ENCODE measurements at places on chromosomes 4 and X.
A peak's percentile ranks its signal among the peaks of the same experiment; 100 is the strongest.

- DNase-seq = no peak
These were observed 45.7 kb downstream of the GYG2 start for GRCh38 chrX:2874222-2875135.

DNA sequence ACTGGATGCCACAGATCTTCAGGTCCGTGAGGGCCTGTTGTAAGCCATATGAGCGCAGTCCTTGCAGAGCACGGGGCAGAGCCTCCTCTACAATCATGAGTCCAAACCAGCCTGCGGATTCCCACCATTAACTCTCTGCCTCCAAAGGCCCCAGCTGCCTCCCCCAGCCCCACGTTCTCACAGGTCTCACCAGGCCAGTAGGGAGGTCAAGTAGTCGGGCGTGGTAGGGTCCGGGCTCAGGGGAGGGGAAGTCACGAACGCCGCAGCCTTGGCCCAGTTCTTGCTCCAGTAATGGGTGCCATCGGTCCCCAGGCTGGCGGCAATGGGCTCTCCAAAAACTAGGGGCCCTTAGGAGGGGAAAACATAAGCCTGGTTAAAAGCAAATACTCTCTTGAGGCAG is 53.6 kb downstream of the CRMP1 start:
- DNase-seq = no peak

GRCh38 chr4:90027565-90027964 is 99.6 kb upstream of the CCSER1 start:
- DNase-seq = no peak

GRCh38 chr4:88003261-88003660 is 4.2 kb upstream of the PKD2 start:
- no peak for DNase-seq

GRCh38 chr4:156693557-156693956 is 278.0 kb downstream of the PDGFC start:
- no peak for DNase-seq

DNA sequence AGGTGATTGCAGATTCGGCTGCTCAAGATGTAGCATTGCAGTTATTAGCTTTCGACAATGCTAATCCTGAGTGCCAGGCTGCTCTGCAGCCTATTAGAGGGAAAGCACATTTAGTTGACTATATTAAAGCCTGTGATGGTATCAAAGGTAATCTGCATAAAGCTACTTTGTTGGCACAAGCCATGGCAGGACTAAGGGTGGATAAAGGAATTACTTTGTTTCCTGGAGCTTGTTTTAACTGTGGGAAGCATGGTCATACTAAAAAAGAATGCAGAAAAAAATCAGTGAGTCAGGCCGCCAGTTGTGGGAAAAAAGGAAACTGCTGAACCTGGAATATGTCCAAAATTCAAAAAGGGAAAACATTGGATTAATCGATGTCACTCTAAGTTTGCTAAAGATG is 154.9 kb upstream of the TECRL start:
- peak; percentile 18 for DNase-seq

GRCh38 chr4:70743731-70744130 is 22.0 kb downstream of the RUFY3 start:
- DNase-seq = no peak

- DNase-seq = peak; percentile 41
These were observed 17.5 kb downstream of the PALLD start for GRCh38 chr4:168514249-168514852.

- DNase-seq = no peak
These were observed 104.1 kb upstream of the BMP3 start for GRCh38 chr4:80926446-80926845.

DNA sequence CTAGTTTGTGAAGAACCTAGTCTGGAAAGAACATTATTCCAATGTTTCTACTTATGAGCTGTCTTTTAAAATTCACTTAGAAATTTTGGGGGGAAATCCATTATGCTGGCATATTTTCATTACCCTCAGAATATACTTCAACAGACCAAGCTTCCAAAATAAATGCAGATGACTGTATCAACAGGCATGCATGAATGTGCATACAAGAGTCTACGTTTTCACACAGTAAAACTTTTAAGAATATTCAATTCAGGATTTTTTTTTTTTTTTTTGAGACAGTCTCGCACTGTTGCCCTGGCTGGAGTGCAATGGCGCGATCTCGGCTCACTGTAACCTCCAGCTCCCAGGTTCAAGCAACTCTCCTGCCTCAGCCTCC is 49.7 kb downstream of the ABCG2 start:
- no peak for DNase-seq

GRCh38 chr4:156663663-156664062 is 307.9 kb downstream of the PDGFC start:
- no peak for DNase-seq

DNA sequence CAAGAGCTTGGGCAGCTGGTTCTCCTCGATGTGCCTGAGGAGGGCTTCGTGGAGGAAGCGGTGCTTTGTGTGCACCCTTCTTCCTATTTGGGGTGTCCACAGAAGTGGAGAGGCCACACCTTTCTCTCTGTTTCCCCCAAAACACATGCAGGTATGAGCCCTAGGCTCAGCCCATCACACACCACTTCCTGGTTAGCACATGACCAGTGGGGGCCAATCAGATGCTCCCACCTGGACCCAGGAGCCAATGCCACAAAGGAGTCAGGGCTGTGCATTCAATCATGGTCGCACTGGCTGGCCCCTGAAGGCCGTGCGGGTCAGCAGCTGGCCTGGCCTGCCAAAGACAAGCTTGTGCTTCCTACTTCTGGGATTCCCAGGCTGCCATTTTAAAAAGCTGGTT is 51.4 kb downstream of the PPP2R2C start:
- DNase-seq = no peak

DNA sequence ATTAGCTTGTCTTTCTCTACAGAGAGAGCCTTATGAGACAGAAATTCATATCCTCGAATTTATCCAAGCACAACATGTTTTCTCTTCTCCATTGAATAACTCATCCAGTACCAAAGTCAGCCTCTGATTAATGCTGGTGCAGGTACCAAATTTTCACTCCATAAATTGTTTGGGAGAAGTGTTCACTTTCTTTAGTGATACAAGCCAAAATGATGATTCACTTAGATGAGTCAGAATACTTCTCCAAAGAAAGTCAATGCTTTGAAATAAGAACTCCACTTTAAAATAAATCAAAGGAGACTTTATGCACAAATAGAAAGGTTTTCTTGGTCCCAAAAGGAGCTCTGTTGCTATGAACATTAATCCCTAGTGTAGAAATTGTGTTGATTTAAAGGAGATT is 60.2 kb downstream of the MAOB start:
- peak; percentile 12 for DNase-seq

- no peak for DNase-seq
These were observed 907.0 kb downstream of the RAPGEF2 start for GRCh38 chr4:160009656-160010493.

DNA sequence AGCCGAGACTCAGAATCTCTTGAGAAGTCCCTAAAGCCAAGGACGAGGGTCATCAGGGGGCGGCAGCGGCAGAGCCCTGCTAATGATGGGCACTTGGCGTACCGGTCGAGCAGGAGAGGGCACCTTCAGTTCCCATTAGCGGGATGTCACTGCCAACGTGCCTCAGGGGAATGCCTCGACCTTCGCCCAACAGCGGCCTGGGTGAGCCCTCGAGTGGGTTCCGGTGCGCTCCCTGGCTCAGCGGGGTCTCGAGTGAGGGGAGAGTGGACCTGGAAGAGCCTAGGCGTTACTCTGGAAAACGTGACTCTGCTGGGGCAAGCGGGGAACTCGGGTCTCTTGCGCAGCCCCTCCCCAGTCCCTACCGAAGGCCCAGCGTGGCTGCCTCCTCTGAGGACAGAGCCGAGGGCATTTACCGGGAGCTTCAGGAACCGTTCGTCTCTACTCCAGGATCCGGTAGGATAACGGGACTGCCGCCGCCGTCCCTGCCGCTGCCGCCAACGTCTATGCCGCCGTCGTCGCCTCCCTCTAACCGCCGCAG is 36.9 kb downstream of the PGRMC1 start:
- DNase-seq = no peak

GRCh38 chr4:140426610-140427105 is 790 bp downstream of the CLGN start:
- DNase-seq = no peak

DNA sequence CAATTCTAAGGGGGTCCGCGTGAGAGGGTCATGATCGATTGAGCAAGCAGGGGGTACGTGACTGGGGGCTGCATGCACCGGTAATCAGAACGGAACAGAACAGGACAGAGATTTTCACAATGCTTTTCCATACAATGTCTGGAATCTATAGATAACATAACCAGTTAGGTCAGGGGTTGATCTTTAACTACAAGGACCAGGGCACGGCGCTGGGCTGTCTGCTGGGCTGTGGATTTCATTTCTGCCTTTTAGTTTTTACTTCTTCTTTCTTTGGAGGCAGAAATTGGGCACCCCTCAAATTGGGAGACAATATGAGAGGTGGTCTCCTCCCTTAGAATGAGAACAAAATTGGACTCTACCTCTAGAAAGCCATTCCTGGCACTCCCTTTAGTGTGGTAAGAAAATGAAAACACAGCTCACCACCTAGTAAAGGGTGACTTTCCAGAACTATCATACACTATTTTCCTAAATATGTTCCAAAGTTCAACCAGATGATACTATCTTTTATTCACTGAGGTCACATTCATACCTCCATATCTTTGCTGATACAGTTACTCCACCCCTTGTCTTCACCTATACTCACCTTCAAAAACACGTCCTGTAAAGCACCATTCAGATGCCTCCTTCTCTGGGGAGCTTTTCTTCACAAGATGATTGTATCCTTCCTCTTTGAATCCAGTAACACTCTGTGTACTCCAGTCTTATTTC is 1058.3 kb upstream of the SLIT2 start:
- DNase-seq = no peak

GRCh38 chrX:29687687-29688086 is 527.7 kb upstream of the MAGEB2 start:
- DNase-seq = peak; percentile 12

GRCh38 chr4:6929812-6930464 is 20.3 kb downstream of the TBC1D14 start:
- no peak for DNase-seq

GRCh38 chr4:162115333-162115732 is 48.5 kb downstream of the FSTL5 start:
- no peak for DNase-seq

DNA sequence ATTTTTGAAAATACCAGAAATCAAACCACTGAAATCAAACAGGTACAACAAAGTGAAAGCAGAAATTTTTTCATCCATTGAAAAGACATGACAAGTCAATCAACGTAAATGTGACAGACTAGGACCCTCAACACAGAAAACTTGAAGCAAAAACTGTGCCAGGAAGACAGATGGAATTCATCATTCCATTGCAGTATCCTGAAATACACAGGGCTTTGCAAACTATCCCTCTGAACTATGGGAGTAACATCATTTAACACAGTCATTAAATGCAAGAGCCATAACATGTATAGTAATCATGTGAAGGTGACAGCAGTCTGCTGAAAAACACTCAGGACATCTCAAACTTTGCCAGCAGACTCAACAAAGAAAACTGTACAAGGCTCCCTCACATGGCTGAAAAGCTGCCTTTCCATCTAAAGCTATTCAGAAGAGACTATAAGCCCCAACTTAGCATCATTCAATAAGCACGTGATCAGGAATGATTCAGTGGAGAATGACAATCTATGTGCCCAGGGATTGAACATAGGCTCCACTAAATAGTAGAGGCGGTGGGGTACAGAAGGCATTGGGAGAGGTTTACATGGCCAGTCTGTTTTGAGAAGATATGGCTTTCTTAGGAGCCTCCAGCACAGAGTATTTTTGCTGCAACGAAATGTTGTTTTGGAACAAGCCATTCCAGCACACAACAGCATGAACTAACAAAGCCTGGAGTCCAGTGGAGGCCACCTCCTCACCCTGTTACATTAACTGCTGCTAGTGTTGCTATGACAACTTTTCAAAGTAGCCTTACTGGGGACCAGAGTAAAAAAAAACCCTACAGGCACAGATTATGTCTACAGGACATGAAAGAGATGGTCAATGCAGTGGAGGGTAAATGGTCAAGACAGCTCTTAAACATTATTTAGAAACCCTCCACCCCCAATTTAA is 274.5 kb upstream of the NOCT start:
- DNase-seq = no peak

Measured in astrocyte of the cerebellum (primary cell).